ENCODE measurements at places on chromosomes 1 and 21.

- peak; percentile 92 for DNase-seq
Observed at GRCh38 chr1:51969038-51969705, 21.3 kb downstream of the RAB3B start.

DNA sequence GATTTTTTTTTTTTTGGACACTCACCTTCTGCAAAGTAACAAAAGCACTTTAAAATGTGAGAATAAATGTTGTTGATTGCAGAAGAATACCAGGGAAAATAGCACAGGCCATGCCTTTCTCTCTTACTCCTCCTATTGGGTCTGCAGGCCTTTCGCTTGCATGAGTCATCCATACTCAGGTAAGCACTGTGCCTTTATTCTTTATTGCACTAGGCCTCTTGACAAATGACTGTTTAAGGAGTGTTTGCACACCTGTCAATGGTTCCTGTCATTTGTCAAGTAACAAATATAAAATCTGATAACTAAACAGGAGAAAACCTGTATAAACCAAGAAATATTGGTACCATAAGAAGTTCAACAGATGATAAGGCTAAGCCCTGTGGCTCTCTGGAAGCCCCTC is 106.5 kb downstream of the RGS7 start:
- DNase-seq: no peak

GRCh38 chr21:29441651-29442050 is 142.9 kb downstream of the BACH1 start:
- peak; percentile 13 for DNase-seq

GRCh38 chr21:34592120-34592955 is 22.6 kb downstream of the RCAN1 start:
- no peak for DNase-seq

- DNase-seq: peak; percentile 33
Observed at GRCh38 chr1:89808441-89809117, 12.3 kb upstream of the LRRC8D start.

GRCh38 chr1:14598498-14599182 is at the start of gene KAZN:
Gene KAZN (plus strand): TSS chr1:14598685.
- DNase-seq: peak; percentile 5

- no peak for DNase-seq
Observed at GRCh38 chr1:83097715-83098114, 901.2 kb downstream of the TTLL7 start.

GRCh38 chr1:187762118-187762517 is 933.4 kb downstream of the PLA2G4A start:
- no peak for DNase-seq

DNA sequence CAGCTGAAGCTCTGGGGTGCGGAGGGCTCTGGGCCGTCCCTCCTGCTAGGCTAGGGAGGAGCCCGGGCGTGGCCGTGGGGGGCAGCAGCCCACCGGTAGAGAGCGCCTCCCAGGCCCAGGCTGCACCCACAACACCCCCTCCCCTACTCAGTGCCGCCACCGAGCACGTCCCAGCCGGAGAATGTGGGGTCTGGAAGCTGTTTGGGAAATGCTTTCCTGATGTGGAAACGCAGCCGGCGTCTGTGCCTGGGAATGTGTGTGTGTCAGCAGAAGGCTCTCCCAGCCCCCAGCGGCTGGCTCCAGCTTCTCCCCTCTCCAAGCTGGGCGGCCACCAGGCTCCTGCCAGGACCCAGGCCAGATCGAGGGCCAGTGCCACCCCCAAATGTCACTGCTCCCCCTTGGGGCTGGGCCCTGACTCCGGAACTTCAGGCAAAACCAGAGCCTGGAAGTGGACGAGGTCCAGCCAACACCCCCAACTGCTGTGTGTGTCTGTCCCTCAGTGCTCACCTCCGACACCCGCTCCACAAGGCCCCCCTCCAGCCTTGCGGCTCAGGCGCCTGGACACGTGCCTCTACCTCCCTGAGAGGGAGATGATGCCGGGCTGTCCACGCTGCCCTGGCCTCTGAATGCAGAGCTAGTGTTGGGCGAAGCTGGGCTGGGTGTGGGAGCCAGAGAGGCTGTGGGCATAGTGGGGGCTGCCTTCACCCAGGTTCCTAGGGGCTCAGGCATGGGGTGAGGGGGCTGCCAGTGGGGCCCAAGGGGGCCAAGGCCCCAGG is 74.7 kb downstream of the MEGF6 start:
- DNase-seq: no peak

GRCh38 chr1:150321826-150322166 is 463 bp downstream of the PRPF3 start:
- no peak for DNase-seq

DNA sequence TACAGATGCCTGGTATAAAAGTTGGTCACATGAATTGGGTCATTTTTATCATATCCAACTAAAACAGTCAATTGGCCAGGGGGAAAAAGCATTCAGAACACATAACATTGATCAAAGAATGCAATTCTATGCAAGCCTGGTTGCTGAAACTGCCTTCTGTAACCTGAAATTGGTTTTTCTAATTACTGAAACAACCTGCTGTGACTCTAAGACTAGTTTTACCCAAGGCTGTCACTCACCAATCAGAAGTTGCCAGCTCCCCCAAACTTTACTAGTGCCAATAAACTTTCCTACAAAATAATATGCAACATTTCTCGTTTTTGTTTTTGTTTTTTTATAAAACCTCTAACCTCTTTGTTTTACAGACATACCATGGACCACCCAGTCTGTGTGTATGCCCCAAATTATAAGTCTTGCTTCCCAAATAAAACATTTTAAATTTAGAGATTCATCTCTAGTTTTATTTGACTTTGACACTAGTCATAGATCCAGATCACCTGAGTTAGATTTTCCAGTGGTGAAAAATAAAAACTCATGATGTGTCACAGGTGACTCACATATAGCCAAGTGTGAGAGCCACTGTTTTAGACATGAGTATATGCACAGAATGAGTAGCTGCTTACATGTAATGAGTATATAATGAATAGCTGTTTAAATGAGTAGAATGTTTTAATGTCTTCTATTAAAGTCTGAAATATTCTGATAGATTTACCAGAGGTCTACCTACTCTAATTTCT is 64.2 kb upstream of the CR2 start:
- peak; percentile 57 for DNase-seq

- no peak for DNase-seq
Observed at GRCh38 chr21:26126168-26126553, 44.4 kb downstream of the APP start.

DNA sequence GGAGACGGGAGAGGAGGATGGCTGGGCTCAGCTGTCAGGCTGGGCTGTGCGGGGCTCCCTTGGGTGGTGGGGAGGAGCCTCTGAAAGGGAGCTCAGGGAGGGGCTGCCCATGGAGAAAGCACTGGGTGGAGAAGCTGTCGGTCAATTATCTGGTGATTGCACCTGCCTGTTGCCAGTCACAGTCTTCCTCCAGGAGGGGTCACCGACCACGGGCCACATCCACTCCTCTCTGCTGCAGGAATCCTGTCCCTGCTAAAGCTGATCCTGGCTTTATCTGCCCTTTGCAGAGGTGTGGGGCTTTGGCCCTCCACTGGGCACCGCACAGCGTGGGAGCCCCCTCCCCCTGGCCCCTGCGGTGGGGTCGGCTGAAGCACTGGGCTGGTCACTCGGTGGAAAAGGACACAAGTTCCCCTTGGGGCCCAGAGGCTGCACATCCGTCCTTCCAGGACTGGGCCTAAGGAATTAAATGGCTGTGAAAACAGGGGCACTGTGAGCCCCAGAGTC is 21.8 kb upstream of the COL18A1 start:
- no peak for DNase-seq

GRCh38 chr1:66925944-66926343 is 1.2 kb downstream of the MIER1 start:
- no peak for DNase-seq

DNA sequence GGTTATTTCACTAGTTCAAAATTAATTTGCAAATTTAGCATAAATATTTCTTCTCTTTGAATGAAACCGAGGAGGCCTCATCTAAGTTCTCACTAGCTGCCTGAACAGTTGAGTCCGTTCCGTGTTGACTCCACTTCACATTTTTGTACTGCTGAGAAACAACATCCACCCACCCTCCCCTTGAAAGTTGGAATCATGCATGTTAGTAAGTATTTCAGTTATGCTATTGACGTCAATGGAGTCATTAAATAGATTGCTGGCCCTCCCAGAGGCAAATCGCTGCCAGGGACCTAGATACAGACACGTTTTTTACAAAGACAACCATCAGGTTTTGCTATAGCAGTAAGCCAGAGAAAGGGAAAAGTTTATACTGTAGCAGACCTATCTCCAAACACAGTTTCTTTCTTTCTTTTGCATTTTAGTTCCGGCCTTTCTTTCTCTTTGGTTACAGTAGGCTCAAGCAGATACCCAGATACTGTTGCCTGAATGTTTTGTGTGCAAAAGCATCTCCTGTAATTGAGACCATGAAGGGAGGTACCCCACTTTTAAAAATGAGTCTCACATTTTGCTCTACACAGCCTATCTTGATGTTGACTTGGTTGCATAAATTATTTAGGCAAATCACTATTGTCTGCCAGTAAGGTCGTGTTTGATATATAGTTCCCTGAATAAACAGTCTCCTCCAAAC is 262.6 kb upstream of the SGIP1 start:
- peak; percentile 98 for DNase-seq

DNA sequence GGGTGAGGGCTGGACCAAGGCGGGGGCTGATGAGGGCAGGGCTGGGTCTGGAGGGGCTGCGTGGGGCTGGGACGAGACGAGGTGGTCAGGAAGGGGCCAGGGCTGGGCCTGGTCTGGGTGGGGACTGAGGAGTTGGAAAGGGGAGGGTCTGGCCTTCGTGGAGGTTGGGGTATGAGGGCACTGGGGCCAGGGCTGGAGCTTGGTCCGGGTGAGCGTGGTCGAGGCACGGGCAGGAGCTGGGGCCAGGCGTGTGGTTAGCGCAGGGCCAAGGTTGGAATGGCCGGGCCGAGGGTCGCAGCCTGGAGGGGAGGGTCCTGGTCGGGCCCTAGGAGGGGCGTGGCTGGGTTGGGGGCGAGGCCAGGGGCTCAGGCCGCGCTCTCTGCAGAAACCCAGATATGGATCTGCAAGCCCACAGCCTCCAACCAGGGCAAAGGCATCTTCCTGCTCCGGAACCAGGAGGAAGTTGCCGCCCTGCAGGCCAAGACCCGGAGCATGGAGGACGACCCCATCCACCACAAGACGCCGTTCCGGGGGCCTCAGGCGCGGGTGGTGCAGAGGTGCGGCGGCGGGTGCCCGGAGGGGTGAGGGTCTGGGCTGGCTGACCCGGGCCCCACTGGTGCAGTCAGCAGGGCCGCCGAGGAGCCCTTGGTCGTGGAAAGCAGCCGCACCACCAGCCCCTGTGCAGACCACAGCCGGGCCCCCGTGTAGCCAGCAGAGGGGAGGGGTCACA is 9.0 kb downstream of the TTLL10 start:
- DNase-seq: no peak

DNA sequence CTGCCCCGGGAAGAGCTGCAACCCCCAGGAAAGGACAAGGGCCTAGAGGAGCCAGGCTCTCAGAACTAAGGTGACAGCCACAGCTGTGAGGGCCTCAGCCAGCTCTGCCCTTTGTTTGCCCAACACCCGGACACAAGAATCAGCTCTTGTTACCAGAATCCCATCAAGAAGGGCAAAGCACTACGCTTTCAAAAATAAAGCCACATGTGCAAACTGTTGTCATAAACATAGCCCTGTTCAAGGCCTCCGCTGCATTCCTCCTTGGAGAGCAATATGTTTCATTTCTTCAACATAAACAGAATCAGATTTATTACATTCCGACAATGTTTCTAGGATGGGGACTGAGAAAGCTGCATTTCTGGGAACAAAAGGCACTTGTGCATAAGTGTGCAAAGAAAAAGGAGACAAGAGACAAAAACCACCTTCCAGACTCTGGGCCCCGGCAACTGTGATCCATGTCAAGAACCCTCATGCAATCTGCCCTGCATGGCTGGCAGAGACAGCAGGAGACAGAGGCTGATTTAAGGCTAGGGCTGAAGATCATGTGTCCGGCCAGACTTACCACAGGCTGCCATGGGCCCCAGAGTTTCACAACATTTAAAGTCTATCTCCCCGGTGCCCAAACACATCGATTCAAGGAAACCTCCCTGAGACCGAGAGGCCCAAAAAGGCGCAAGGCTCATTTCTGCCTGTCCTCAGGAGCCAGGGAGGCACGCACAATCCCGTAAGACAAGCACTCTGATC is 71.0 kb downstream of the SSBP3 start:
- DNase-seq: peak; percentile 42

GRCh38 chr1:45654540-45655280 is 30.9 kb upstream of the CCDC17 start:
- DNase-seq: no peak

- DNase-seq: no peak
Observed at GRCh38 chr1:118247593-118247992, 62.6 kb upstream of the SPAG17 start.

- no peak for DNase-seq
Observed at GRCh38 chr1:42684139-42684538, 1.9 kb downstream of the YBX1 start.

DNA sequence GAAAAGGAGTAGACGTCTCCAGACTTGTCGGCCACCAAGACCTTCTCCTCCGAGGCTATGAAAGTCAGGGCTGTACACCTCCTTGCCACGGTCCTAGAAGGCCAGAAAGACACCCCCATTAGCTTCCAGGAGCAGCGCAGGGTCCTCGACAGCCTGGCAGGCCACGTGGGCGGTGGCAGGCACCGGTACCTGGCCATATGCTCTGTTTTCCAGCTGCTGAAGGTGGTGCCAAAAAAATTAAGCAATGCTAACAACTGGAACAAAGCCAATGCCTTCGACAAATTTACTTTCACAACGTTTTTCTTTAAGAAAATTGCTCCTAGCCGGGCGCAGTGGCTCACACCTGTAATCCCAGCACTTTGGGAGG is 15.9 kb downstream of the WDR4 start:
- no peak for DNase-seq

GRCh38 chr1:151266315-151266714 is 11.8 kb downstream of the PSMD4 start:
- no peak for DNase-seq

Measured in astrocyte of the spinal cord (primary cell).